Dermis microvascular lymphatic vessel endothelial cell (primary cell): ENCODE measurements at places on chromosomes 6 and 20. TPM values are rescaled to one million over a fixed set of nuclear protein-coding genes. Genes with fewer than 3 reads are reported as not detected.
A peak's percentile ranks its signal among the peaks of the same experiment; 100 is the strongest.

DNA sequence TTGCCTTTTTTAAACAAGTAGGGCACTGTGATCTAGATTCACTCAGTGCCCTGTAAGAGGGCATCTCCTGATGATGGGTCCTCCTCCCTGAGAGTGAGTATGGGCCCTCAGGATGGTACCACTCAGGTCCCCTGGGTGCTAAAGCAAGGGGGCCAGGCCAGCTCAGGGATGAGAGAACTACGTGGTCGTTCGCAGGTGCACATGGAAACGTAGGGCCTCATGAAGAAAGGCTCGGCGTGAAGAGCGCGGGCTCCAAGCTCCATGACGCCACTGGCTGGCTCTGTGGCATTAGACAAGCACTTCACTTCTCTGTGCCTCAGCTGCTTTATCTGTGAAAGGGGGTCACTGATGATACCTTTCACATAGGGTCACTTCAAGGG lies 50.7 kb downstream of the SYNJ2 start:
- DNase-seq, result no peak

GRCh38 chr6:170280689-170281045 lies 10.2 kb downstream of the DLL1 start:
- DNase-seq, result no peak

DNA sequence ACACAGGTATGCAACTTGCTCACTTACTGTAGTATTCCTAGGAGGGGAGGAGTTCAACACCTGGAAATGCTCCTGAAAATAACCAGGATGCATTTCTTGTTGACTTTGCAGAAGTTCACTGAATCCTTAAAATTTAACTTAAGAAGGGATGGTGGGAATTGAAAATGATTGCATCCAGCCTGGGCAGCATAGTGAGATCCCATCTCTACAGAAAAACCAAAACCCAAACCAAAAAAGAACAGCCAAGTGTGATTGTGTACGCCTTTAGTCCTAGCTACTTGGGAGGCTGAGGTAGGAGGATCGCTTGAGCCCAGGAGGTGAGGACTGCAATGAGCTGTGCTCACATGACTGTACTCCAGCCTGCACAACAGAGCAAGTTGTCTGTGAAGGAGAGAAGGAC lies 1.7 kb downstream of the DNAH8 start:
- DNase-seq, result no peak

DNA sequence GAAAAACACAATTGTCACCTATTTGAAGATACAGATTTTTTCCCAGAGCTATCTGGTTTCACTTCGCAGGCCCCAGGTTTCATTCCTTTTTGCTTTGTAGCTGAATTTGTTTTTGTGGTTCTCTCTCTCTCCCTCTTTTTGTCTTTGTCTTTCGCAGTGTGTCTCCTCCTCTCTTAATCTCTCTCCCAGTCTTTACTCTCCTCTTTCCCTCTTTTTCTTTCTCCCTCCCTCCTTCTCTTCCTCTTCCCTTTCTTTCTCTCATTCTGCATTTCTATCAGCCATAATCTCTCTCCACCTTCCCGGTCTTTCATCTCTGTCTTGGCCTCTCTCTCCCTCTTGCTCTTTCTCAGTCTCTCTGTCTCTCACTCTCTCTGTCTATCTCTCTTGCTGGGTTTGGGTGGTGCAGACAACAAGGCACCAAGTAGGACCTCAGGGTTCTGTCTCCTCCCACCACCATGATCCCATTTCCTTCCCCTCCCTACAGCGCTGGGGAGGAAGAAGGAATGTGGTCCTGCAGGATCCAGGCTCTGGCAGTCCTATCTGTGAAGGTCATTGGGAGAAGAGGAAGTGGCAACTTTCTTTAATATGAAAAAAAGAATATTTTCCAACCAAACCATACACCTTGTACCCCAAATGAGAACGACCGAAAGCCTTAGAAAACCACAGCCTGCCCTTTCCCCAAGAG lies 63.2 kb downstream of the BANF2 start:
- no peak for DNase-seq

GRCh38 chr6:84425971-84426705 lies 198.7 kb upstream of the CEP162 start:
- DNase-seq, result no peak

- DNase-seq, result no peak
Observed at GRCh38 chr6:9982215-9982614, 432.7 kb downstream of the TFAP2A start.

- DNase-seq, result peak; percentile 51
Observed at GRCh38 chr6:26304797-26305640, 60.0 kb upstream of the BTN3A2 start.

- DNase-seq, result no peak
Observed at GRCh38 chr6:21747441-21747840, 153.9 kb downstream of the SOX4 start.

The RHAG gene
- not detected in 2 replicates for total RNA-seq

The CABLES2 gene
- 0.77 and 1.5 TPM in 2 replicates for total RNA-seq

The CDH4 gene
- under 0.01 and 0.13 TPM in 2 replicates for total RNA-seq

The PDE7B gene
- total RNA-seq, result 6.5 and 13.0 TPM in 2 replicates

The NFATC2 gene
- total RNA-seq, result 2.4 and 2.7 TPM in 2 replicates

The GSTA2 gene
- total RNA-seq, result not detected in 2 replicates

The ZSCAN9 gene
- total RNA-seq, result 6.5 and 8.6 TPM in 2 replicates

The HSPA1L gene
- 1.2 and 1.4 TPM in 2 replicates for total RNA-seq
